ENCODE measurements at places on chromosomes 11 and 22. TPM values are rescaled to one million over a fixed set of nuclear protein-coding genes. Genes with fewer than 3 reads are reported as not detected.

DNA sequence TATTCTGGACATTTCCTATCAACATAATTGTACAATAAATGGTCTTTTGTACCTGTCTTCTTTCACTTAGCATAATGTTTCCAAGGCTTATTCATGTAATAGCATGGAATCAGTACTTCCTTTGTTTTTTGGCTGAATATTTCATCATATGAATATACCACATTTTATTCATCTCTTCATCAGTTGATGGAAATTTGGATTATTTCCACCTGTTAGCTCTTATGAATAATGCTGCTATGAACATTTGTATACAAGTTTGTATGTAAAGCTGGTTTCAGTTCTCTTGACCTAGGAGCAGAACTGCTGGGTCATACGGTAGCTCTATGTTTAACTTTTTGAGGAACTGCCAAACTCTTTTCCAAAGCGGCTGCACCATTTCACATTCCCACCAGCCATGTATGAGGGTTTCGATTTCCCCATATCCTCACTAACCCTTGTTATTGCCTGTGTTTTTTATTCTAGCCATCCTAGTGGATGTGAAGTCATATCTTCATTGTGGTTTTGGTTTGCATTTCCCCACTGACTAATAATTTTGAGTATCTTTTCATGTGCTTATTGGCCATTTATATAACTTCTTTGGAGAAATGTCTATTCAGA, 20.9 kb downstream of the EXT2 start:
- DNase-seq, result no peak

Gene HTR3A
- not detected for total RNA-seq

DNA sequence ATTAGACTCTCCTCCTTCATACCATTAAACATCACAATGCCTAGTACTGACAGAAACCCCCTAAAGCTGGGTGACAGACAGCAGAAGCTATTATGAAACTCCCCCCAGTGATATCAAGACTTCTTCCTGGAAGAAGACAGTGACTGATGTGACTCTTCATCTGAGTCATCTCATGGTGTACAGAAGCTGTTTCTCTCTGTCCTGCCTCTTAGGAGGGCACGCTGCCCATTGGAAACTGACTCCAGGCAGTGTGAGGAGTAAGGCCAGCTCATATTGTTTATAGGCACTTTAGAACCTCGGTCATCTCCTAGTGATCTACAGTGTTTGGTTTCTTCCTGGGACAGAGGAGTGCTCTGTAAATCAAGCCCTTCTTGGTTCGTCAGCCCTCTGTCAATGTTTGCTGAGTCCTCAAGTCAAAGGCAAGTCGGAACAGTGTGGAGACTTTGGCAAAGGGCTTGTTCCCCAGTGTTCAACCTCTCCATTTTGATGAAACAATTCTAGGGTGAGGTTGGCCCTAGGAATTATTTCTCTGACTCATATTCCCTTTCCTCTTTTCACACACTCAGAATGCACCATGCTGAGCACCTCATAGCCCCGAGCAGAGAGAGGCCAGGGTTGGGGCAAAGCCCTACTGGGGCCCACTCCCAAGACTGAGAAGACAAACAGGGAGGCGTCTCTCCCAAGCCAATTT, 172.5 kb upstream of the TMEM45B start:
- DNase-seq, result peak; percentile 59

Gene PLEKHA7
- 10.2 TPM for total RNA-seq

Gene BCR
- total RNA-seq, result 22.2 TPM

Gene HBB
- total RNA-seq, result not detected

DNA sequence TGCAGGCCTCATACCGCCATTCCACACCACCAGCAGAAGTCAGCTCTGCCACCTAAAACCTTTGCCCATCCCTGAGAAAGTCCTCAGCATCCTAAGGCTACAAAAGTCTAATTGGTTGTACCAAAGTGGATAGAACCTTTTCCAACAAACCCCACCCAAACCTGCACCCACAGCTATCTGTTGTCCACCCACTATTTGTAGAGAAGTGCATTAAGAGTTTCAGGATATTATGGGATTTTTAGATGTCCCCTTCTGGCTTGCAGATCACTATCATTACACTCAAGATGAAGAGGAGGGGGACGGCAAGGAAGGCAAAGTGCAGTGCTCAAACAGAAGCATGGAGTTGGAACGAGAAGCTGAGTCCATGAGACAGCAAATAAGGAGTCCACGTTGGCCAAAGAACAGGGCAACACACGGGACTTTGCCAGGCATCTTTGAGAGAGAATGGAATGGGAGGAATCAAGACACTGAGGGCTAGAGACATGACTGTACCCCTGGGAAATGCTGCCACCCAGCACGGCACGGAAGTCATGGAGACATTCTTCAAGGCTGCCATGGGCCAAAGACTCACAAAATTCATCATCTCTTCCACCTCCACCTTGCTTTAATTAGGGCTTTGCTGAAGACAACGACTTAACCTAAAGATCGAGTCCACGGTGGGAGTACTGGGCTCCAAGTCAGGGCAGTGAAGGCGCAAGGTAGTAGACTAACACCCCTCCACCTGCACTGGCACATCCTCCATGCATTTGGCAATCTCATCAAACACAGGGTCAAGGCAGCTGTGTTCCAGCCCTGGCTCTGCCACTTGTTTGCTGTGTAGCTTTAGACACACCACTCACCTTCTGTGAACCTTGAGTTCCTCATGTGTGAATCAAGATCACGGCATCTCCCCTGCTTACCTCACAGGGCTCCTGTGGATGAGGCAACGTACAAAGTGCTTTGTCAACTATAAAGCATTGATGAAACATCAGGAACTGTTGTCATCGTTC, 112.9 kb upstream of the TMEM45B start:
- DNase-seq, result no peak

Gene LTBP3
- 31.0 TPM for total RNA-seq

Gene C22orf31
- total RNA-seq, result not detected

Gene UCP3
- 2.0 TPM for total RNA-seq

Gene FOSL1
- total RNA-seq, result 54.0 TPM

- peak; percentile 10 for DNase-seq
Observed at GRCh38 chr11:115221461-115222069, 282.6 kb downstream of the CADM1 start.

DNA sequence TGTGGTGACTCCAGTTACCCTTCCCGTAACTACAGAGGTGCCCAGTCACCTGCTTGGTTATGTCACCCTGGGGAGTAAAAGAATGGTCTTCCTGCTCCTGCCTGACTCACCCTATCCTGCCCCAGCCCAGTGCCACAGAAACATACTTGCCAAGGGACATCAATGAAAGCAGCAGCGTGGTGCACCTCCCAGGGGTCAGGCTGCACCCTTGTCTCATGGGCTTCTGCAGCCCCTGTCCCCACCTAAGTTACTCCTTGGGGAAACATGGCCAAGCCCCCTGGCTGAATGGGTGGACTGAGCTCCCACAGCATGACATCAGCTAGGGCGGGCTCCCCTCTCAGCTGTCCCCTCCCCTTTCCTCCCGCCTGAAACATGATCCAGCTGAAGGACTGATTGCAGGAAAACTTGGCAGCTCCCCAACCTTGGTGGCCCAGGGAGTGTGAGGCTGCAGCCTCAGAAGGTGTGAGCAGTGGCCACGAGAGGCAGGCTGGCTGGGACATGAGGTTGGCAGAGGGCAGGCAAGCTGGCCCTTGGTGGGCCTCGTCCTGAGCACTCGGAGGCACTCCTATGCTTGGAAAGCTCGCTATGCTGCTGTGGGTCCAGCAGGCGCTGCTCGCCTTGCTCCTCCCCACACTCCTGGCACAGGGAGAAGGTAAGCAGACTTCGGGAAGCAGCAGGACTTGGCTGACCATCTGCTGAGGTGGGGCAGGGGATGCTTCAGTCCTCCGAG, at the start of gene HTR3A:
HTR3A (plus strand) TSS at position 368 of the 730 bp plus-strand sequence; CDS start at position 586, 218 bp downstream.
- peak; percentile 82 for DNase-seq

DNA sequence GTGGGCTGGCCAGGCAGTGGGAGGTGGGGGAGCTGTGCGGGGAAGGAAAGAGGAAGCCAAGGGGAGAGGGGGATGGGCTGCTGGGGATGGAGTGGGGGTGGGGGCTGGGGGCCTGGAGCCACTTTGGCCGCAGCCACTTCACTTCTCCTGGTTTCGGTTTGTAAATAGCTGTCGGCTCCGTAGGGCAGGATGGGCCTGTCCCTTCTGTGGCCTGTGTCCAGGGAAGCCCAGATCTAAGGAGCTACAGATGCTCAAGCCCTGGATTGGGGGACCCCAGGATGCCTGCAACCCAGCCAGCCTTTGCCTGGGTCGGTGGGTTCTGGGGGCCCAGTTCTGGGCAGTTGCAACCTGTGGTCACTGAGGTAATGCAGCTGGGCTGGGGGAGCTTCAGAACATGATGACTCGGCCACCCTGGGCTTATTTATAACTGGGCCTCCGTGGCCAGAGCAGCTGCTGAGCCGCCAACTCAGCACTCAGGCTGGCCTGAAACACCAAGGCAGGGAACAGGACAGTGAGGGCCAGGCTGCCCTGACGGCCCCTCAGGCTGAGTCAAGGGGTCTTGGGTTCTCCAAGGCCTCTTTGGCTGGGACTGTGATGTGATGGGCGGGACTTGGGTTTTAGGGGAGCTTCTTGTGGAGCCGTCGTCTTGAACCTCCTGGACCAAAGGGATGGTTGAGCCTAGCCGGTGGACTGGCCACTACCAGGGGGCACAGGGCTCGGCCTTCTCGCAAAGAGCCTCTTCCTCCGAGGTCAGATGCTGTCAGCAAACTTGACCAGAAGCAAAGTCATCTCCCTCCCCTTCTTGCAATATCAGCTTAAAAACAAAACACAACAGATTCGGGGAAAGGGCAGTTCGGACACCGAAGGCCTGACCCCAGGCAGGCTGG, 15.0 kb upstream of the SLC39A13 start:
- DNase-seq, result no peak

- DNase-seq, result no peak
Observed at GRCh38 chr11:87368151-87368550, 330.4 kb downstream of the TMEM135 start.

Gene SF1
- 151 TPM for total RNA-seq

Gene NRGN
- total RNA-seq, result 2.7 TPM

- DNase-seq, result peak; percentile 41
Observed at GRCh38 chr11:45025716-45026492, 75.2 kb upstream of the TP53I11 start.

GRCh38 chr11:8373519-8374432, 110.1 kb upstream of the LMO1 start:
- no peak for DNase-seq

- DNase-seq, result no peak
Observed at GRCh38 chr11:33646629-33647028, 54.0 kb downstream of the C11orf91 start.

DNA sequence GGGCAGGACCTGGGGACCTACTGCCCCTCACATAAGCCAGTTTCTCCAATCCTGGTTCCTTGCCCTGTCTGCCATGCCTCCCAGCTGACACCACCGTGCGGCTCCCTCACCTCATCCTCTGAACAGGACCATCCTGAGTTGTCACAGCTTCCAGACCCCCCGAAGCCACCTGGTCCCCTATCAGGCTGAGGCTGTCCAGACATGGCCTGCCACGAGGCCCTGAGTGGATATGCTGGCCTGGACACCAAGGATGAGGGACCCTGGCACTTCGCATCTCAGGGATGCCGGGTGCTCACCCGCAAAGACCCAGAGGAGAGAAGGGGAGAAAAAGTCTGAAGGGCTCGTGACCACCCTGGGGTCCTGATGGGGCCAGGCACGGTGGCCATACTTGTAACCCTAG, 15.8 kb upstream of the CCDC188 start:
- DNase-seq, result no peak

GRCh38 chr22:29782061-29782845, 15.1 kb downstream of the UQCR10 start:
- DNase-seq, result peak; percentile 48

Gene DUSP8
- total RNA-seq, result 0.69 TPM

Gene ANO3
- not detected for total RNA-seq

GRCh38 chr22:44271732-44272400, 40.9 kb downstream of the SHISAL1 start:
- no peak for DNase-seq

- no peak for DNase-seq
Observed at GRCh38 chr22:48637231-48637630, 1190.4 kb downstream of the BRD1 start.

Gene SMARCB1
- 144 TPM for total RNA-seq

- DNase-seq, result no peak
Observed at GRCh38 chr11:40506226-40506625, 953.2 kb downstream of the LRRC4C start.

DNA sequence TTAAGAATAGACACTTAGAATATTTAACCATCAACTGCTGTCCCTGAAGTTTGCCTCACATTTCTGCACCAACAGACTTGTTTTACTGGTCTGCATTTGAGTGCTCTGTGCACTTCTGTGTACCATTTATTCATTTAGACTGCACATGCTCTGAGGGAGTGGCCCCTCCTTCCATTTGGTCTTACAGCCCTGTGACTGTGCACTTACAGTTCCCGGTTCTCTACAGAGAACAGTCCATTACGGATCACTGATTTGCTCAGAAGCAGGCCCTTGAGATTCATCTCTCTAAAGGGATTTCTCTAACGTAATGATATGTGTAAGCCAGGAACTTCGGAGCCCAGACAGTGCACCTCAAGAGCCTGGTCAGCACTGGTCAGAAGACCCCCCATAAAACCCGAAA, 247.3 kb upstream of the BLID start:
- no peak for DNase-seq

DNA sequence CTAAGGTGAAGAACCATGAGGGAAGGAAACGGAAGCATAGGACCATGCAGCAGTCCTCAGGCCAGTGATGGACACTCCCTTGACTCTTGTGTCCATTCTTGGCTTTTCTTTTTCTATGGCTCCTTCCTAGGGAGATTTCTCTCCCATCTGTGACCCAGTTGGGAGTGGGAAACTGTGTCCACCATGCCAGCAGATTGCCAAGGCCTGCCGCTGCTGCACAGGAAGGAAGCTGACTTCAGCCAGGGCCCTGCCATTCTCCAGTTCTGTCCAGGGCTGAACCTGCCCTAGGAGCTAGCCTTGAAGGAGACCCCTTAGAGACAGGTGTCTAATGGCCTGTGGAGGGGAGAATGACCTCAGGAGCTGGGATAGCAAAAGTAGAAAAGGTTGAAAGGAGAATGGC, 17.4 kb downstream of the SSH3 start:
- no peak for DNase-seq

DNA sequence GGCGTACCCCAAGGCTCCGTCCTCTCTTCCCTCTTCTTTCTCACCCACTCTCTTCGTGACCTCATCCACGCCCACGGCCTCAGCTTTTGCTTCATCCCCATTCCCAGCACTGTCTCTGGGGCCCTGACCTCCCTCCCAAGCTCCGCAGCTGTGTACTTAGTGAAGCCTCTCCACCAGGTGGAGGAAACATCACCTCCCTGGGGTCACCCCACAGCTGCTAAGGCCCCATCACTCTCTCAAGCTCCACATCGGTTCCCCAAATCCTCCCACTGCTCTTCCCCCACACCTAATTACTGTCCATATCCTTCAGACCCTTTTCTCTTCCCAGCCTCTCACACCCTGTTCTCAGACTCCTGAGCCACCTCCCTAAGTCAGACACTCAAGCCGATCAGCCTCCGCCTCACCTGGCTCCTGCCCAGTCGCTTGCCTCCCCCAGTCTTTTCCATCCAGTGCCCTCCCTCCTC, 7.9 kb upstream of the SYT7 start:
- DNase-seq, result peak; percentile 31
